ENCODE measurements at places on chromosomes 12 and 14.

DNA sequence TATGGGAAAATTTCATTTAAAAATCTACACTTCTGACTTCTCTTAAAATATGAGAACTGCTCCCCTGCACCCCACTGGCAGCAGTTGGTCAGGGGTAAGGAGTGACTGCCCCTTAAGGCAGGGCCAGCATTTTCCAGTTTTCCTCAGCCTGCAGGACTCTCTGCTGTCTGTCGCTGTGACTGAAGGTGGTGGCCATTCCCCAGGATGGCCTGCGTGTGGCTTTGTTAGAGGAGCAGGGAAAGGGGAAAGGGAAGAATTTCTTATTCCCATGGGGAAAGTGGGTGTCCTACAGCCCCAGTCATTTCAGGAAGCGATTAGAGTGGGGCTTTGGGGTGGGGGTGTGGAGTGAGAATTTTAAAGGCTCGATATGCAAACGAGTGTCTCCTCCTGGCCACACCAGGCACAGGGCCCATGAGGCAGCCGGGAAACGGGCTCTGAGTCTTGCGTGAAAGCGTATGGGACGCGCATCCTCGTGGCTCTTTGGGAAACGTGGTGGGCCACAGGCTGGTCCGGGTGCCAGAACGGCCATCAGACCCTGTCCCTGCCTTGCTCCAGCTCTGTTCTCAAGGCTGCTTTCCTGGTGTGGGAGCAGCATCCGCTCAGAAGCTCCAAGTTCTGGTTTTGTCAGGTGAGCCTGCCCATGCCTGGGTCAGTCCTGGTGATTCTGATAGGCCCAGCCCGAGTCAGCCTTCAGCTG, 23.5 kb downstream of the ADGRD1 start:
- DNase-seq, result no peak

- no peak for DNase-seq
These were observed 43.1 kb downstream of the DNAH10 start for GRCh38 chr12:123805173-123805572.

DNA sequence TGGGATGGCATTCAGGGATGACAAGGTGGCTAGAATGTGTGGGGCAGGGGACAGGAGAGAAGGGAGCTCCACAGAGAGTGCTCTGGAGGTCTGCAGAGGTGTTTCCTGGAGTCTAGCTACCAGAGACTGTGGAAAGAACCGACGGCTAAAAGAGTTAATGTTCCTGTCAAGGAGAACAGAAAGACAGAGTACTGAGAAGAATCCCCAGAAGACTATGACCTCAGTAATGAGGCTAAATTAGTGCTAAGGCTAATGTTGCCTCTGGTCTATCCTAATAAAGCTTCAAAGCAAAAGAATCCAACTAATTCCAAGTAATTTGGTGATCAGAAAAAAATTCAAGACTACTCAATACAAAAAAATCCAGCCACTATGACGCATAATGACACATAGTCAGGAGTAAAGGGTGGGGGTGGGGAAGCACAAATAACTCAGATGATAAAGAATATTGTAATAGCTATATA, 44.7 kb downstream of the FERMT2 start:
- no peak for DNase-seq

GRCh38 chr12:96208346-96208745, 14.2 kb downstream of the ELK3 start:
- no peak for DNase-seq

All from hematopoietic multipotent progenitor cell treated with erythropoietin and hydrocortisone succinate and interleukin-3 and kit ligand, for 6 days (in vitro differentiated cells).